ENCODE measurements at places on chromosomes 7 and 10. TPM values are rescaled to one million over a fixed set of nuclear protein-coding genes. Genes with fewer than 3 reads are reported as not detected.

Gene DNAJB9
- 18.6 TPM for total RNA-seq

Gene RADIL
- 2.4 TPM for total RNA-seq

Gene LIPF
- total RNA-seq: not detected

DNA sequence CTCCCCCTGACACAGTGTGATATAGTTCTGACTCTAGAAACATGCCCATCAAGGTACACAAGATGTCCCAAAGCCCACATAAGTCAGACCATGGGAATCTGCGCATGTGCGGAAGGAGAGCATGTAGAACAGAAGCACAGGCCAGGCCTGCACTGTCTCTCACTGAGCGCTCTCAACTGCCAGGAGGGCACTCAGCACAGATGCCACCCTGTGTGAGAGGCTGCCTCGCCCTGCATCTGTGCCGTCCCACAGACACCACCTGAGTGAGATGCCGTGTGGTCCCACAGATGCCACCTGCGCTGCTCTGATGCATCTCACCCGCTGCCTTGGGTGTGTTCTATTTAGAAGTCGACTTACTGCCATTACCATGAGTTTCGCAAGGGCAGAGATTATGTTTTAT lies 98.4 kb downstream of the VOPP1 start:
- H3K27ac ChIP-seq: no peak overlapping the region
- H3K4me1 ChIP-seq: peaks cover 6% of the 10 kb centered on the region
- H3K36me3 ChIP-seq: peaks cover 18% of the 10 kb centered on the region
- H3K4me3 ChIP-seq: no peak overlapping the region

DNA sequence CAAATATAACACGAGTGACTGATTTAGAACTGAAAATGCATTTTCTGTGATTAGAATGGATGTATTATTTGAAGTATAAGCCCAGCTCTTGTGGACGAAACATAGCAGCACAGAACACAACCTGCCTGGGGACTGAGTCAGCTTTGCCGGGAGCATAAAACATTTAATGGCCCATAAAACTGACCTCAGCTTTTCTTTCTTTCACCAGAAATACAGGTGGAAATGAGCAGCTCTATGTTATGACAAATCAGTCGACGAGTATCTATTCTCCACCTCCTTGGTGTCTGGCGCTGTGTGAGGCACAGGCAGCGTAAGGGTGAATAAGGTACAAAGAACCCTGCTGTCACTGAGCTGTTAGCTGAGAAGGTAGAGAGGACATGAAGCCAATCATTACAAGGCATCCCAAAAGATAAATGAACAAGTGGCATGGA lies 471.6 kb upstream of the AKR1E2 start:
- H3K27ac ChIP-seq: no peak overlapping the region
- no peaks in the 10 kb centered on the region for H3K27me3 ChIP-seq
- H3K36me3 ChIP-seq: no peaks in the 10 kb centered on the region
- H3K4me3 ChIP-seq: no peak overlapping the region
- DNase-seq: no peak
- H3K4me1 ChIP-seq: peaks cover 18% of the 10 kb centered on the region

- DNase-seq: no peak
- no peak overlapping the region for H3K27ac ChIP-seq
- H3K36me3 ChIP-seq: no peaks in the 10 kb centered on the region
These were observed 122.1 kb downstream of the EGFR start for GRCh38 chr7:55140941-55141278.

GRCh38 chr10:130708465-130709070 lies 572.4 kb downstream of the GLRX3 start:
- peaks cover 21% of the 10 kb centered on the region for H3K27me3 ChIP-seq
- H3K4me1 ChIP-seq: no peaks in the 10 kb centered on the region
- no peak overlapping the region for H3K4me3 ChIP-seq
- peaks cover 31% of the 10 kb centered on the region for H3K36me3 ChIP-seq
- DNase-seq: no peak

DNA sequence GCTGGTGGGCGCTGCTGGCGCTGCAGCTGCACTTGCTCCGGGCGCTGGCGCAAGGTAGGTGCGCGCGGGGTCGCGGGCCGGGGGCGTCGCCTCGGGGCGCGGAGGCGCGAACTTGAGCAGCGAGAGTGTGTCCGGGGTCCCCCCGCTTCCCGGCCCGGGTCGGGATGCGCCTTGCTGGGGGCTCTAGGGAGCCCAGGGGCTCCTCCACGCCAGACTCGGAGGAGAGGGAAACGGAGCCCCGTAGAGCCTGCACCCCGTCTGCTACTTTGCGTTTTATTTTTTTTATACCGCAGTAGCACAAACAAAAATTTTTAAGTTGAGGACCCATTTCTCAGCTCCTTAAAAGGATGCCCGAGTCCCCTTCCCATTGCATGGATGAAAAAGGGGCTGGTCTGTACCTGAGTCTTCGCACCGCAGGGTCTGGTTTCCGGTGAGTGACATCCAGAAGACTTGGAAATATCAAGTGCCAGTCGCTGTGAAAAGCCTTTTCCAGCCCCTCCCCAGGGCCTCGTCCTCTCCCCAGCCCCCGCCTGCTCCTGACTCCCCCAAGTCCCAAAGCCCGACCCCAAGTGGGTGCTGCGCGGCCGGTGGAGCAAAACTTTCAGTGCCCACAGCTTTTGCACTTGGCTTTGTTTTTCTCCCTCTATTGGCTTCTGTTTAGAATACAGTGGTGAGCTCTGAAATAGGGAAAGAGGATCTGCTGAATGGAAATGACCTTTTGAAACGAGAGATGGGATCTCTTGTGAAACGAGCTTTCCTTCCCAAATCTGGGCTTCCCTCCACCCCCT lies 973 bp downstream of the SDK1 start:
- H3K4me1 ChIP-seq: peaks cover 5% of the 10 kb centered on the region
- peak overlapping the region; percentile 27 for H3K27ac ChIP-seq
- H3K27me3 ChIP-seq: peaks cover 2% of the 10 kb centered on the region
- H3K36me3 ChIP-seq: no peaks in the 10 kb centered on the region
- H3K4me3 ChIP-seq: peak overlapping the region; percentile 93

Data from endothelial cell (in vitro differentiated cells).